ENCODE measurements at places on chromosomes 7 and 10.
A peak's percentile ranks its signal among the peaks of the same experiment; 100 is the strongest.

DNA sequence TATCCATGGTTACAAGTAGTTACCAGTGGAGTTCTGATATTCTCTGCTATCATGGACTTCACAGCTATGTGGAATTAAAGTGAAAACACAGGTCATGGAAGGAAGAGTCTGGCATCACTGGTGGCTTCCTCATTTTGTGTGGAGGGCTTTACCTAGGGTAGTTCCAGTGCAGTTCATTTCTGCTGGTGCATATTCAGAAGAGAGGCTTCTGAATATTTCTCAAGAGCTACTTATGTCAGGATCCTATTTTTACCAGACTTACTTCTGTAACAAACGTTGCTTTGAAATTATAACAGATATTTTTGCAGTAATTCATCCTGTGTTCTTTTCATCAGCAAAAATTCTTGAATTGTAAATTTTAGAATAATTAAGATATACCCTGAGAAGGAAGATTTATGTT lies 236.5 kb upstream of the NPSR1 start:
- no peak for DNase-seq

- DNase-seq, result no peak
Measured at GRCh38 chr10:129593953-129594352, 126.9 kb downstream of the MGMT start.

DNA sequence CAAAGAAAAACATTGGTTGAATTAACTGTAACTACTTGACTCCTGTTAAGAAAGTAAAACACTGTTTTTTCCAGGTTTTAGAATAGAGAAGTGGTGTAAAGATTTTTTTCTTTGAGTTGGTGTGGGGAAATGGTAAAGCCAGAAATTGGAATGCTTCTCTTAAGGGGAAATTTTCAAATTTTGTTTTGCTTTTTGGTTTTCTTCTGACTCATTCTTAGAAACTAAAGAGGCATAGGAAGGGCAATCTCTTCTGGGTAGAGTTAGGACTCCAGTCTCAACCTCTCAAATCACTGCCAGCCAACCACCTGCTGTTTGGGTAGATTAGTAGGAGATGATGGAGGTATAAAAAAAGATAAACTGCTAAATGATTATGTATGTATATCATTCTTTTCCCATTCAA lies 47.7 kb upstream of the STRIP2 start:
- DNase-seq, result no peak

GRCh38 chr7:131521651-131522163 lies 34.7 kb downstream of the PODXL start:
- peak; percentile 41 for DNase-seq

DNA sequence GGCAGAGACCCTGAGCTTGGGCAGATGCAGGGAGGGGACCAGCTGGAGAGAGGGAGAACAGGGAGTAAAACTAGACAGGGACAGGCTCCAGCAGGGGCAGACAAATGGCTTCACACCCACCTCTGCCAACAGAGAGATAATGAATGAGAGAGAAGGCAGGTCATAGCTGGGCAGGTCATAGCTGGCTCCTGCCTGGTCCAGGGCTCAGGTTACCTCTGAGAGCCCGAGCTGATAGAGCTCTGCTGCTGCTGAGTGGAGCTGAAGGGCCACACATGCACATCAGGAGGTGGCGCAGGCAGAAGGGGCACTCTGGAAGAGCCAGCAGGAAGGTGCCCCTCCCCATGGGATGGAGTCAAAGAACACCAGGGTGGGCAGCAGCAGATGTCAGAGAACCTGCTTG lies 154.2 kb downstream of the GFRA1 start:
- DNase-seq, result no peak

GRCh38 chr7:19617901-19618300 lies 90.9 kb downstream of the POLR1F start:
- no peak for DNase-seq

GRCh38 chr10:43253461-43254198 lies 13.2 kb downstream of the RASGEF1A start:
- DNase-seq, result no peak

DNA sequence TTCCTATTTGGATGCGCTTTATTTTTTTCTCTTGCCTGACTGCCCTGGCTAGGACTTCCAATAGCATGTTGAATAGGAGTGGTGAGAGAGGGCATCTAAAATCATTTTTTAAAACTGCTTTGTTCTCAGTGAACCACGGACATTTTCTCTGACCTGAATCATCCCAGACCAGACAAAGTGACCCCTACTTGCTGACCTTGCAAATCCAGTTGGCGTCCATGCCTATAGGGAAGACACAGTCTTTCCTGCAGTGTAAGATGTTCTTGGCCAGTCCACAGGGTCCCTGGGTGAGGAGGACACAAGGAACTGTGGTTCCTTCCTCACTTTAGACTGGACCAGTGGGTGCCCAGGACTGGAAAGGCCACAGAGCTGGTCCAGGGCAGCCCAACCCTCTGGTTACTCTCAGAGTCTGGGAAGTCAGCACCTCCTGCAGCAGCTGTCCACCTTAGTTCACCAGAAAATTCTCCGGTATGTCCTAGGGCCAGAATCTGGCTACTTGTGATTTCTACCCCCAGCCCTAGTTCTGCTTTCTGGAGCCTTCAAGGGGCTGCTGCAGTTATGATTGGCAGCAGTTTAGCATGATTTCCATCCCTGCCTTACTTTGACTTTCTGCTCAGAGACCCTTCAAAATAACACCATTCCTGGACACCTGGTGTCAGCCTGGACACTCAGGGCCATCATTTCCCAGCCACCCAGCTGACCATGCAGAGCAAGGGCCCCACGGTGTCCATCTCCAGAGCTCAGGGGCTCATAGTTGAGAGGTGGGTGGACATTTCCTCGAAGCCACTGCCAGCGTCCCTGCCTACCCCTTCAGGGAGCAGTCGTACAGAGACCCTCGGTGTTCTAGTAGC lies 19.3 kb downstream of the VIPR2 start:
- no peak for DNase-seq

DNA sequence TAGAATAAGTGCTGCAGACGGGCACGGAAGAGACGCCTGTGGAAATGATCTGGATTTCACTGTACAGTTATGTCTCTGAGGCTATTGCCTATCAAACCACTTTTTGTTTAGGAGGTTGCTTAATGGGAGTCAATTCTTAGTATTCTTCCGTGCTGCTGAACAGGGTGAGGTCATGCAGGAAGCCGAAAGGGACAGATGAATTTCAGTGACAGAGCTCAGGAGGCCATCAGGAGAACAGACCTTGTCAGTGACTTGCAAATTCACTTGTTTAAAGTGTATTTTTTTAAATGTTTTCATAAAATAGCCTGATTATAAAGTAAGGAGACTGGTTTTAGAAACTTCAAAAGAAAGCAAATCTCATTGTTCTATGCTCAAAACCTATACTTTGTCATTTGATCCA lies 58.9 kb downstream of the XRCC2 start:
- no peak for DNase-seq

GRCh38 chr7:151129117-151129959 lies 38.2 kb downstream of the GBX1 start:
- DNase-seq, result no peak

GRCh38 chr10:102418622-102419268 lies at the start of gene PSD:
TSS of gene PSD (minus strand) at chr10:102418785. CDS start at chr10:102417038, 1,747 bp downstream.
- peak; percentile 69 for DNase-seq

- DNase-seq, result no peak
Measured at GRCh38 chr10:96614515-96614914, 27.7 kb upstream of the TM9SF3 start.

DNA sequence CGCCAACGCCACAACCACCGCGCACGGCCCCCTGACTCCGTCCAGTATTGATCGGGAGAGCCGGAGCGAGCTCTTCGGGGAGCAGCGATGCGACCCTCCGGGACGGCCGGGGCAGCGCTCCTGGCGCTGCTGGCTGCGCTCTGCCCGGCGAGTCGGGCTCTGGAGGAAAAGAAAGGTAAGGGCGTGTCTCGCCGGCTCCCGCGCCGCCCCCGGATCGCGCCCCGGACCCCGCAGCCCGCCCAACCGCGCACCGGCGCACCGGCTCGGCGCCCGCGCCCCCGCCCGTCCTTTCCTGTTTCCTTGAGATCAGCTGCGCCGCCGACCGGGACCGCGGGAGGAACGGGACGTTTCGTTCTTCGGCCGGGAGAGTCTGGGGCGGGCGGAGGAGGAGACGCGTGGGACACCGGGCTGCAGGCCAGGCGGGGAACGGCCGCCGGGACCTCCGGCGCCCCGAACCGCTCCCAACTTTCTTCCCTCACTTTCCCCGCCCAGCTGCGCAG lies 424 bp downstream of the EGFR start:
- DNase-seq, result peak; percentile 67

GRCh38 chr7:42736931-42737330 lies 174.9 kb downstream of the C7orf25 start:
- peak; percentile 42 for DNase-seq

DNA sequence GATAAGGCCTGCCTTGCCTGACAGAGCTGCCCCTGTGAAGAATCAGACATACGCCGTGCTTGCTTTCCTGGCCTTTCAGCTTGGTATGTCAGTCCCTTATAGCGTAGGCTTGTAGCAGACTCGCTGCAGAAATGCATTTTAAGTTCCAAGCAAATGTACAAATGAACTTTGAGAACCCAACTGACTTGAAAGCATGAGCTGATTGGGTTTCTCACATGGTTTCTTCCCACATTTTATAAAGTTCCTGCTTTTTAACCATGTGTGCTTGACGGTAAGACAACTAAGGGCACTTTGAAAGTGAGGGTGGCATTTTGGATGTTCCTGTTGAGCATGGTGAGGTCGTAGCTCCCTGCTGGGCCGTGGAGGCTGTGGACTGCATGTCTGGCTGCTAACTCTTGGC lies 62.6 kb downstream of the CCNY start:
- no peak for DNase-seq

DNA sequence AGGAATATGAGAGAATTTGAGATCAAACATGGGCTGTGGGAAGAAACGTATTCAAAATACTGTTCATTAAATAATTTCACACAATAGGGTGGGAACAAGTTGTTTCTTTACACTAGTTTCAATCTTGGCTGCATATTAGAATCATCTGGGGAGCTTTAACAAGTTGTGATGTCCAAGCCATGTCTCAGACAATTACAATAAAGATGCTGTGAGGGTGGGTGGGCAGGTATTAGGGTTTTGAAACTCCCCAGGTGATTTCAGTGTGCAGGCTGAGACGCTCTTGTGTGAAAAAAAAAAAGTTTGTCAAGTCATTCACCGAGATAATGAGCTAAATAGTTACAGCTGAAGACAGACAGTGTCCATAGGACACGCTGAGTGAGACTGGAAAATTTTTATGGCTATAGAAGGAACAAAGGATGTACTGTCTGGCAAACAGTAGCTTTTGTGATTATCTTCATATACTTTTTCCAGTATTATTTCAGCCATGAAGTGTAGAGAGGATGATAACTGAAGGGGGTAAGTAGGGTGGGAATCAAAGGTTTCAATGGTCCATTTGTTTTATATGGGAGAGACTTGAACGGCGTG lies 12.6 kb upstream of the LAMB4 start:
- DNase-seq, result no peak

DNA sequence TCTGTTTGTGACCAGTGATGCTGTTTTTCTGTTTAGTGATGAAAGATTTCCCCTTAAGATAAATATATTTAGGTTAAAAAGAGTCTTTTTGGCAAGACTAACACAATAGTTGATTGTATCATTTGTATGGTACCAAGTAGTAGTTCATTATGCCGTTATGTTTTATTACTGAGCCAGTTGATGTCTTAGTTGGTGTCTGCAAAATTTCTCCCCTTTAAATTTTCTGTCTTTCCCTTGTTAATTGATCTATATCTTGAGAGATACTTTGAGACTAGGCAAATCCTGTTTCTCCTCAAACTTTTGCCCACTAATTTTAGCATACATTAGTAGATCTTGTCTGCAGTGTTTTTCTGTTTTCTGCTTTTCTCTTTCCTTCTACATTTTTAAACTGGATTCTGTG lies 21.7 kb downstream of the UBE3C start:
- DNase-seq, result no peak

- DNase-seq, result no peak
Measured at GRCh38 chr10:96831200-96831866, 765 bp upstream of the LCOR start.

- DNase-seq, result no peak
Measured at GRCh38 chr10:103709341-103709920, 145.9 kb downstream of the SH3PXD2A start.

- DNase-seq, result no peak
Measured at GRCh38 chr7:46165276-46165675, 244.2 kb upstream of the IGFBP3 start.

DNA sequence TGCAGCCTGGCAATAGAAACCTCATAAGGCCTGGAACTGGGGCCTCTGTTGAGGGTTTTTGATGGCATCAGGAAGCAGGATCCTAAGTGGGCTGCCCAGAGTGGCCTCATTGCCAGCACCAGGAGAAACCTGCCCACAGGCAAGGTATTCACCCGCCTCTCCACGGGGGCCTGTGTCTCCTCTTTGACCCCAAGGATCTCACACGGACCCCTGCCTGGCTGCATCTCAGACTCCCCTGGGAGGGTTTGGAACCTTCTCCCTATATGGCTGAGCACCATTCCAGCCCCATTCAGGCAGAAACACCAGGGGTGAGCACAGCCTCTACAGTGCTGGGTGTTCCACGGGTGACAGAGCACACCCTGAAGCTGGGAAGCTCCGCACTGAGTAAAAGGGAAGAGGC lies 14.6 kb upstream of the C10orf71 start:
- DNase-seq, result no peak

DNA sequence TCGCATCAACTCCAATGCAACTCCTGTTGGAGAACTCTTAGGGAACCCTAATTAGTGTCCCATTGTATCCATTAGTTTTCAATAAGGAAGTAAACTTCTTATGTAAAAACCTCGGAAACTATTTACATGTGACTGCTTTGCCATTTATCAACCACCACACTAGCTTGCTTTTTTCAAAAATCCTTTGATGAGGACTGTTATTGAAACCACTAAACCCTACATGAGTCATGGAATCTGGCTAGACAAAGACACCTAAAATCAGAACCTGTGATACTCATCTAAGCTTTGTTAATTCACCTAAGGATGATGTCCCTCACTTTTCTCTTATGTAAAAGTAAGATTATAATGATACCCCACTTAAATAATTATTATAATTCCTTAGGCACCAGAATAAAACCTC lies 414.1 kb upstream of the ETV1 start:
- DNase-seq, result no peak

DNA sequence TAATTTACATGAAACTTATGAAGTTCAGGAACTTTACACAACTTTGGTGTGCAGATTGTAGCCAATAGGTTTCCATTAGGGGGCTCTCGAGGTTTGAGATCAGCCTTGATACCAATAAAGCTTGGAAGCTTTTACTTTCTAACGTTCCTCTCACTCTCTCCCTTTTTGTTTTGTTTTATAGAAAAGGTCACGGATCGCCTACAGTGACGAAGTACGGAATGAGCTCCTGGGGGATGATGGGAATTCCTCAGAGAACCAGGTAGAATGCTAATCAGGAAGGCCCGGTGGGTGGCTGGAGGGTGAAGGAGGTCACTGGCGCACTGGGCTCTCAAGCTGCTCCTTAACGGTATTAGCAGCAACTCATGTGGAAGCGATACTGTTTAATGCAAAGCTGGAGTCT lies 79.9 kb downstream of the VTI1A start:
- DNase-seq, result peak; percentile 49

DNA sequence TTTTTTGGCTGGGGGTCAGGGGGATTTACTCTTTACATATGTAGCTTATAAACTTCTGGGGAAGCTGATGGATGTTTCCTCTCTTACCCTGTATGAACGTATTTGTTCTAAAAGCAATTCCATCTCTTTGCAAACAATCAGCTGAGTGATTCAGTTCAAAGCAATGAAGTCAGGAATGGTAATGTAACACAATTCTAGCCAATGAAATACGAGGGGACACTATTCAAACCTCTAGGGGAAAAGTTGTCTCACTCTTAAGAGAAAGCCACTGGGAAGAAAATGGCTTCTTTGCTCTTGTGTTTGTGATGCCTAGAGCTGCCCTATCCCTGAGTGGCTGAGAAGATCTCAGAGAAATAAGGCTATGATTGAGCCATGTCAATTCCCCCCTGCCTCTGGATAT lies 134.8 kb upstream of the SEMA3C start:
- DNase-seq, result no peak

Data from WTC11 (cell line).